Activated CD8-positive, alpha-beta memory T cell treated with anti-CD3 and anti-CD28 coated beads, Interleukin-2, amount 10 ng/mL, durations not matched to agents 7 days and 5 days (primary cell): ENCODE measurements at places on chromosomes 2 and 18. TPM values are rescaled to one million over a fixed set of nuclear protein-coding genes. Genes with fewer than 3 reads are reported as not detected.

- no peak for DNase-seq
Measured at GRCh38 chr2:236744716-236745115, 175.1 kb downstream of the ACKR3 start.

DNA sequence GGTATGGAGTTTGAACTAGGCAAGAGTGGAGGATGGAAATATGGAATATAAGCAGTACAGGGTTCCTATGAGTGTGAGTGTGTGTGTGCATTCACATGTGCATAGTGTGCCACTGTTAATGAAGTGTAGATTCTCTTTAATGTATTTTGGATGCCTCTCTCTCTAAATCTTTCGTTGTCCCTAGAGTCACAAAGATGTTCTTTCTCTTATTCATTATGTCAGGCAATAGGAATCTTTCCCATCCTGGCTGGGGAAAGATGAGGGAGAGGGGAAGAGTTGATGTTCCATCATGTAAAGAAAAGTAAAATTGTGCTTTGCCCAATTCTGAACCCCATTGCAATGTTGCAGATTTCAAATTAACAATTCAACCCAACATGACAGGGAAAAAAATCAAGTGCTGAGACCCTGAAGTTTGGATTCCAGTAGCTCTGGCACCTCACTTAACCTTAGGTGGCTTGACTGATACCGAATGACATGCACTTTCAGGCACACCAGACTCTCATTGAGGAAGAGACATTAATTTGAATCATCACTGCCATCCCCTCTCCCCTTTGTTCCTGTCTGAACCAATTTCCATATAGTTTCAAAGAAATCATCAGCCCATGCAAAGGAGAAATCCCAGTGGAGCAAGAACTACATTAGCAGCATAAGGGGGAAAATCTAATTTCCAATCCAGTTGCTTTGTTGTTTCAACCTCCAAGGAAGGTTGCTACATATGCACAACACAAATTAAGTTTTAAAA, 28.0 kb downstream of the KLF7 start:
- DNase-seq: no peak

DNA sequence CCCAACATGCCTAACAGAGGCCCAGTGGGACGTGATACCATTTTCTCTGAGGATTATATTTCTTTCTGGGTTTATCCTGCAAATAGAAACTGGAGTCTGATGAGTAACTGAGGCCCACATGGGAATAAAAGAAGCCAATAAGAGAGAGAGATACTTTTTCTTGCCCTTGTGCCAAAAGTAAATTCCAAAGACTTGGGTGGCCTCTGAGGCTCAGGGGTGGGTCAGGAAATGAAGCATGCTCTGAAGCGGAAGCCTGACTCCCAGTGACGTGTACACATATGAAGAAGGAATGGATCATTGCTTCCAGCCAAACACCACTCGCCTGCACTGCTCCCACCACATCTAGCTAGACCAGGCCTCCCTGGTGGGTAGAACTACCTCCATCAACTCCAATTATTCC, 273.6 kb upstream of the NCKAP5 start:
- no peak for DNase-seq

DNA sequence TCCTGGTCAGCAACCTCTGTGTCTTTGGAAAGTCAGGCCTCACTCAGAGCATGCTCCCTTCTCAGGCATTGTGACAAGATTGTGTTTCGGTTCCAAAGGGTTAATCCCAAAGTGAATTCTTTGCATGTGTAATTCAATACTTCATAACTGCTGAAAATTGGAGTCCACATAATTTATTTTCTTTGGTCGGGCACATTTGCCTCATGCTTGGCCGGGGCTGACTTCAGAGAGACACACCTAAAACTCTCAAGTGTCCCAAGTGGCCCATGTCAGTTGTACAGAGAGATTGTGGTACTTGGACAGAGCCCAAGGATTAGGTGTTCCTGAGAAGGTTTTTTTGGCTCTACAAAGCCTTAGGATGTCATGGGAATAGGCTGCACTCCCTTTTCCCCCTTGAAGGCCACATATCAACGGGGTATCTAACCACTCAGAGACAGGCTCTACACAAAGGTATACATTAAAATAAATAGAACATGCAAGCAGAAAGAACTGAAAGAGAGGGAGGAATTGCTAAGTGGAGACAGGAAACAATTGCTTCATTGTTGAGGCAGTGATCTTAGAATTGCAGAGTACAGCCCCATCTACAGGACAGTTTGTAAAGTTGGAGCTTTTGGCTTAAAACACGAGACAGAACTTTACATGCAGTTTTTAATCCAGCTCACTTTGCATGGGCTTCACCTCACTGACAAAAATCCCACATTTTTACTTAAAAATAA, 1232.3 kb upstream of the ZEB2 start:
- DNase-seq: no peak

DNA sequence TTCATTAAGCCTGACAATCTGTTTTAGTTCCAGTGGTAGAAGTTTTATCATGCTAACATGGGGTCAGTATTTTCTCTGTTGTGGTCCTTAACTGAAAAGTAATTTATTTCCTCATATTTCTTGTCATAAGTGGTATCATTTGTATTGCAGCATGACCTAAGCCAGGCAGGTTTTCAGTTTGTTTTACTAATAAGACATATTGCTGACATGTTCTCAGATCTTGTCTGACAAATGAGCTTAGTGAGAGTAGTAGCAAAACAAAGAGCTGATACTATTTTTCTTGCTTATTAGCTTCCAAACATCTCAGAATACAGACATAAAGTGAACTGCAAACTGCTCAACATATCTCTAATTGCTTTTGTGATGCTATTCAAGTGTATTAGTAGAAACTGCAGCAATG, 293.6 kb downstream of the DSEL start:
- no peak for DNase-seq

DNA sequence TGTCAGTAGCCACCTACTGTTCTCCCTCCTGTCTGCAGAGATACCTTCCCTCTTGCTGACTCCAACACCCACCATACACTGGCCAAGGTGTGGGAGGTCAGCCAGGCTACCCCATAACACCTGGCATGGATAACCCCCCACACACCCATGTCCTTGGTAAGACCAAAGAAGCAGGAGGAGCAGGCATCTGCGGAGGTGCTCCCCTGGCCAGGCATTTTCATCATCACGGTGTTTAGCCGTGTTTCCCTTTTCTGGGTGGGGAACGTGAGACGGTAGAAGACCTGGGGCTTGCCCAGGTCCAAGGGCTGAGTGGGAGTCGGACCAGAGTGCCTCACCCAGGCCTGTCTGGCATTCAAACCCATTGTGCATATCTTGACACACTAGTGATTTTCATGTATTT, 150.3 kb downstream of the SMAD7 start:
- peak; percentile 22 for DNase-seq

GRCh38 chr2:187879491-187879890, 325.3 kb upstream of the TFPI start:
- DNase-seq: no peak

ZNF521 gene
- not detected for total RNA-seq

GRCh38 chr18:58947136-58947732, 82.6 kb downstream of the ZNF532 start:
- no peak for DNase-seq

G6PC2 gene
- not detected for total RNA-seq
